B cell (primary cell): ENCODE measurements at places on chromosomes 5 and 9. TPM values are rescaled to one million over a fixed set of nuclear protein-coding genes. Genes with fewer than 3 reads are reported as not detected.
A peak's percentile ranks its signal among the peaks of the same experiment; 100 is the strongest.

DNA sequence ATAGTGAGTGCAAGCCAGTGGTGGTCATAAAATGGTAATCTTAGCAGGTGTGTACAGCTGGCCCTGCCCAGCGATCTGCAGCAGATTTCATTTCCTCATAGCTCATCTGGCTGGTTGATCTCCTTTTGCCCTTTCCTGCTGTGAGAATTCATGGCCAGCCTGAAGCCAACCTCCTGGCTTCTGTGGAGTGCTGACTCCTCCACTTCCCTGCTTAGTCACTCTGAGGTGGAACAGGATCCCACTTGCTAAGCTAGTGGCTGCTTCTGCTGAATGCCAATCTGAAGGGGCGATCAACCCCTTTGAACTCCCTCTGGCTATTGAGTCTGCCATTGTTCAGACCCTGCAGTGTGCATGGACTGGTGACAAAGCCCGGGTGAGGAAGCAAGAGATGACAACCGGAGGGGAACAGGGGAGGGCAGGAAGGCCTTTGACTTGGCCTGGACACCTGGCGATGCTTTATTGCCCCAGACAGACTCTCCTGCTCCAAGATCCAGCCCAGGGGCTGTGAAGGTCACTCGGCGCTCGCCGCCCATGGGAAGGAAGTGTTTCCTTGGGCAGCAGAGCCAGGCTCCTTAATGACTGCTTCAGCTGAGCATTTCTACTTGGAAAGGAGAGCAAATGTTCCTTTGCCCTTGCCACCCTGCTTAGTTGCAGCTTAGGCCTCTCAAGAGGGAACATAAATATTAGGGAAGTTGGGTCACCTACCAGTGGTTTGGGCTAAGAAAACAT is 341.1 kb downstream of the ZSWIM6 start:
- peak; percentile 52 for DNase-seq

- DNase-seq: no peak
These were observed 34.1 kb downstream of the SPRY4 start for GRCh38 chr5:142290577-142291299.

DNA sequence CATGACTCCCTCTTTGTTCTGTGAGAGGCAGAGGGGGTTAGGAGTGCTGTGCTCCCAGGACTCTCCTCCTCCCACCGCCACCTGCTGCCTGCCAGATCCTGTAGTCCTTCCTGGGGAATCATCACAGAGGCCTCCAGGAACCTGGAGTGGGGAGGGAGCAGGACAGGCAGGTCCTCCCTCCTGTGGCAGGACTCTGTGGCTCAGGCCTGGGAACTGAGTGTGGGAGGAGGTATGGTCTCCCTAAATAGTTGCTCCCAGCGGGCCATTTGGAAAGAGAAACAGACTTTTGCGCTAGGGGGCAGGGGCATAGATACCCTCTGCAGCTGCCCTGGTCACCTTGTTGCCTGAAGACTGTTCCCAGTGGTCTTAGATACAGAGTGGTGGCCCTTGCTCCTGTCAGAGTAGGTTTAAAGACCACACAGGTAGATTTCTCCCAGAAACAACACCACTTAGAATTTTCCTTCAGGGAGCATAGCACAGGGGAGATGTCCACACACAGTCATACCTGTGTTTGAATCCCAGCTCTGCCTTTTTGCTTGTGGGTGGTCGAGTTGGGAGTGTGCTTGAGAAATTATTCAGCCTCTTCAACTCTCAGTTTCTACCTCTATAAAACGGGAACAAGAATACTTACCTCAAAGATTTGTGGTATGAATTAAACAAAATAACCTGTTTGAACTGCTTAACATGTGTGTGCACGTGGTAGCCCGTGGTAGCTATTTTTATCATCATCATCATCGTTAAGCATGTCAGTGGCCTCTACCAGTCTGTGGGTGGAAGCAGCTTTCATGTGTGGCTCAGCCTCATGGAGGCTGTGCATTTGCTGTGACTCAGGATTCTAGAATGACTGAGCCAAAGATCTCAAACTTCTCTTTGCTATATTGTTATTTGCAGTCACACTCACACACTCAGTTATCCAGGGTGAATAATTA is 55.8 kb downstream of the SLC22A5 start:
- peak; percentile 91 for DNase-seq

GRCh38 chr5:89706731-89707130 is 702.8 kb downstream of the CETN3 start:
- no peak for DNase-seq

The BTNL8 gene
- polyA plus RNA-seq: not detected in 2 replicates
